ENCODE measurements at places on chromosomes 5 and 9. TPM values are rescaled to one million over a fixed set of nuclear protein-coding genes. Genes with fewer than 3 reads are reported as not detected.

- H3K27ac ChIP-seq, result no peak overlapping the region
- no peak overlapping the region for H3K4me3 ChIP-seq
- DNase-seq, result no peak
- no peaks in the 10 kb centered on the region for H3K4me1 ChIP-seq
- no peaks in the 10 kb centered on the region for H3K27me3 ChIP-seq
Observed at GRCh38 chr5:93297116-93297515, 283.9 kb downstream of the NR2F1-AS1 start.

GRCh38 chr9:68480807-68481206 lies 59.9 kb downstream of the TMEM252 start:
- no peak overlapping the region for H3K27ac ChIP-seq
- peaks cover 2% of the 10 kb centered on the region for H3K36me3 ChIP-seq
- no peaks in the 10 kb centered on the region for H3K27me3 ChIP-seq
- H3K4me1 ChIP-seq, result no peaks in the 10 kb centered on the region
- H3K4me3 ChIP-seq, result no peak overlapping the region

DNA sequence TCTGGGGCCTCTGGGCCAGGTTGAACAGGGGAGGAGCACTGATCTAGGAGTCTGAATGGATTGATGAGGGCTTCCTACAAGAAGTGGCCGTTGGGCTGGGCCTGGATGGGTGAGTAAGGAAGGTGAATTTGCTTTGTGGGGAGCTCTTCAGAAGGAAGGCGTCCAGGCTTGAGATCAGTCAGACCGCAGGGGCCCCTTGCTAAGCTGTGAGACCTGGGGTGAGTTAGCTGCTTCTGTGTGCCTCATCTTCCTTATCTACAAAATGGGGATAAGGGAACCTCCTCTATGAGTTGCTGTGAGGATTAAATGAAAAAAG lies 1.1 kb upstream of the SYNPO start:
- H3K4me3 ChIP-seq, result no peak overlapping the region
- peak; percentile 32 for DNase-seq
- peak overlapping the region; percentile 48 for H3K27ac ChIP-seq
- no peaks in the 10 kb centered on the region for H3K36me3 ChIP-seq
- no peaks in the 10 kb centered on the region for H3K27me3 ChIP-seq

DNA sequence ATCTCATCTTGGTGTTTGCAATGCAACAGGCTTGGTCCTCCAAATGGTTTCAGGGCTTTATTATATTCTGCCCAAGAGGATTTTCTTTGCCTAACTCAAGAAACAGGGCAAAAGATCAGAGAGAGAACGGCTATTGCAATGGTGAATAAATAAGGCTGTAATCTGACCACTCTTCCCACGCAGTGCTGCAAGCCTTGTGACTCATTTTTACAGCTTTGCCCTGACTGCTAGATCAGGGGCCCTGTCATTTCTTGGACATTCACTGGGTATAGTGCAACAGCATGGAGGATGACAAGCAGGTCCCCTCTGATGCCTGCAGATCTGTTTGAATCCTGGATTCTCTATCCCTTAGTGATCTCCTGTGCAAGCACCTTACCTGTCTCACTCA lies 459.1 kb downstream of the EBF1 start:
- no peaks in the 10 kb centered on the region for H3K36me3 ChIP-seq
- DNase-seq, result no peak
- no peaks in the 10 kb centered on the region for H3K4me1 ChIP-seq
- H3K27me3 ChIP-seq, result no peaks in the 10 kb centered on the region

- peaks cover 8% of the 10 kb centered on the region for H3K4me1 ChIP-seq
- H3K4me3 ChIP-seq, result no peak overlapping the region
- peak; percentile 90 for DNase-seq
- peak overlapping the region; percentile 90 for H3K27ac ChIP-seq
- no peaks in the 10 kb centered on the region for H3K27me3 ChIP-seq
Observed at GRCh38 chr5:126462239-126463014, 39.2 kb downstream of the GRAMD2B start.

FAM169A gene
- 8.6 TPM for total RNA-seq

TSLP gene
- total RNA-seq, result 1.4 TPM

UNC5A gene
- total RNA-seq, result 1.5 TPM

GLRA1 gene
- not detected for total RNA-seq
